Stimulated activated CD4-positive, alpha-beta T cell treated with anti-CD3 and anti-CD28 coated beads, TNF-alpha, amount 100 ng/mL, for 24 hours (primary cell): ENCODE measurements at places on chromosomes 1 and 21.
A peak's percentile ranks its signal among the peaks of the same experiment; 100 is the strongest.

DNA sequence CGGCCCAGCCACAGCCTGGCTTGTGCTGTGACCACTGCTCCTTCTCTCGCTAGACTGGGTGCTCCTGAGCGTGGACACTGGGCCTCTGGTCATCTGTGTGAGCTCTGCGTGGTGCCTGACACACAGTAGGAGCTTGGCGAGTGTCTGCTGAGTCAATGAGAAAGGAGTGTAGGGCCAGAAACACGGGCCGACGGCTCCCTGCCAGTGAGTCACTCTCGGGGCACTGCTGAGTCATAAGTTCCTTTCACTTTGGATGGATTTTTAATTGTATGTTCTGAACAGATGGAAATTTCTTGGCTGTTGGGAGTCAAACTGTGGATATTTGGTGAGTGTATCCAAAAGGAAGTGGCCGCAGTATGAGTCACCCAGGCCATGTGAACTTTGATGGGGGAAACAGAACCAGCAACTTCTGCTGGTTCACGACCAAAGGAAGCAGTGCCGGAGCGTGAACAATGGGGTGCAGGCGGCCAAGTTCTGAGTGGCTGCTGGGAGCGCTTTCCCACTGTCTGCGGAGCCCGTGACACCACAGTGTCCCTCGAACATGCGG, 41.0 kb upstream of the COL18A1 start:
- DNase-seq, result peak; percentile 11

DNA sequence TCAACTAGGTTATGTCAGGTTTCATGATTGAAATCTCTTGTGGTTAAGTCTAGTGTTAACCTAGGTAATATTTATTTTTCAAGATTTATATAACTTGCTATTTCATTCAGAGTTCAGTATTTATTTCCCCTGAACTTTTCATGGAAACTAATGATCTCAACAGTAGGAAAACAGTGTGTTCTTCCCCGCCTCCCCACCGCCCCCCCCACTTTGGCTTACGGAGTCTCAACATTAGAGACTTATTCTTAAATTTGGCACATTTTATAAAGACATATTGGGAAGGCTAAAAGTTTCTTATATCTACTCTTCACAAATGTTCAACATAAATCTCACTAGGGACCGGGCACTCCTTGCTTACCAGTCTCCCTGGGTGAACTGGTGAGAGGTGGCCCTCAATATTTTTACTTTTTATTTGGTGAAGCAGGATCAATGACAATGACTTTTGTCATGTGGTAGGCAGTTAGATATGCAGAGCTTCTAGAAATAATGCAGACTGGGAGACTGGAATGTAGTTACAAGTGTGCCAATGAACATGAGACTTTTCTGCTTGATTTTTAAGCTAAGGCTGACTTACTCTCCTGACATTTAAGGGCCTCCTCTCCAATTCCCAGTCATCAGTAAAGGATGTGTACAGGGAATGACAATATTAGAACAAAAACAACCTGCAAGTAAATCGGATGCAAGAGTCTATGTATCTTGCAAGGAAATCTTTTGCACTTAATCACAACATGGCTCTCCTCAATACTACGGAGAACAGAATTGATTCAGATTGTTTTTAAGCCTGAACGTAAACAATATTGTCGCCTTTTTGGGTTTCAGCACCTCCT, 1.7 kb upstream of the MAN1A2 start:
- DNase-seq, result no peak

- no peak for DNase-seq
Measured at GRCh38 chr1:23931491-23931880, 18.3 kb upstream of the CNR2 start.

DNA sequence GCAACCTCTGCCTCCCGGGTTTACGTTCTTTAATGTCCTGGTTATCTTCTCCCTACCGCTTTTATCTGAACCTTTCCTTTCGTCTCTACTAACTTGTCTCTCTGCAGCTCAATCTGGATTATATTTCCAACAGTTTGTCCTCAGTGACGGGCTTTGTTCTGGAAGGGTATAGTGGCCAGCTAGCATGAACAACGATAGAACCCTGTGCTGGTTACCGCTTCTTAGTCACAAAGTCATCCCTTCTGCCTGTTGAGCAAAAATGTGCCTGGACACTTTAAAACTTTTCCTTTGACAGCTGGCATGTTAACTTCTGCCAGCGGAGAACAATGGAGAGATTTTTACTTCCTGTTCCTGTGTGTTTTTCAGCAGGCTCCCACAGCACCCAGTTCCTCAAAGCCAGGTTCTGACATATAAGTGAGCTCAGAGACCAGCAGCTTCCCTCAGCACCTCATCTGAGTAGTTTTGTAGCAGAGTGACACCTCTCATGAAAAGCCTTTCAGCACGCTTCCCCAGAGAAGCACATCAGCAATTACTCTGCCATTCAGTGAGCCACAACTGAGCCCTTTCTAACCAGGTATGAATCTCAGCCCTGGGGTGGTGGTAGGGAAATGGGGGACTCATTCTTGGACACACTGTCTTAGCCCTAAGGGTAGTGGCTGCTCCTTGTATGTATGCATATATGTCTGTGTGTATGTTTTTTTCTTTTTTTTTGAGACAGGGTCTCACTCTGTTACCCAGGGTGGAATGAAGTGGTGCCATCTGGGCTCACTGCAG, 23.6 kb upstream of the CCDC17 start:
- no peak for DNase-seq

DNA sequence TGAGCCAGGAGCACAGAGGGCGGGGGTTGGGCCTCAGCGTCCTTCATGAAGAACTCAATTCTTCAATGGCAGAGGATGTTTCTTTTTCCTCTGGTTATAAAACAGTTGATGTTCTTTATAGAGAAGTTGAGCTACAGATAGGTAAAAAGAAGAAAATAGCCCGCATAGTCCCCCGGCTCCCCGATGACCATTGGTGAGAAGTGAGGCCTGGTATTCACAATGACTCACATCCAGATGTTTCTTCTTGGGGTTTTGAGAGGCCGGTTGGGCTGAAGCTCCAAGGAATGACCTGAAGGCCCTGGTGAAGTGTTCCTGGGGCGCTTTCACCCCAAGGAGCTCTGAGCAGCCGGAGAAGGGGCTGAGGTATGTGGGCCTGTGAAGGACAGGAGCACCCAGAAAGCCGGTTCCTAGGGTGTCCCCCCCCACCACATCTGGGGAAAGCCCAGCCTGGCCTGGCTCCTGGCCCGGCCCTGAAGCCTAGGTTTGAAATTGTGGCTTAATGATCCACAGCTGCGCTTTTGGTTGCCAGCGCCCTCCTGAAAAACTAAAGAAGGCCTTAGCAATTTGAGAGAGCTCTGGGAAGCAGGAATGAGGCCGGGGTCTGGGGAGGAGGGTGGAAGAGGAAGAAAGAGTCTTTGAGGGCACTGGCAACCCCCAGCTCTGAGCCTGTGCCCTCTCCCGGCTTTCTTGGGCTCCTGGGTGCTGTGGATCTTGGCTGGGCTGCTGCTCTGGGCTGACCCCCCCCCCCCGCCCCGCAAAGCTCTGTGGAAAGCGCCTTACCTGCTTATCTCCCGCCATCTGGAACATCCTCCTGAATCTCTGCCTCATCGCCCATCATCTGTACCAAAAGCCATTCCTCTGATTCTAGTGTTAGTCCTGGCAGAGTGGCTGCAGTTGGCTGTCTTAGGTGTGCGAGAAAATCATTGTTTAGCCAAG, 444.7 kb downstream of the CAMTA1 start:
- DNase-seq, result no peak

- peak; percentile 17 for DNase-seq
Measured at GRCh38 chr1:198937231-198938031, 298.6 kb downstream of the PTPRC start.

GRCh38 chr21:42309753-42310213, 5.4 kb downstream of the TFF3 start:
- DNase-seq, result peak; percentile 70

DNA sequence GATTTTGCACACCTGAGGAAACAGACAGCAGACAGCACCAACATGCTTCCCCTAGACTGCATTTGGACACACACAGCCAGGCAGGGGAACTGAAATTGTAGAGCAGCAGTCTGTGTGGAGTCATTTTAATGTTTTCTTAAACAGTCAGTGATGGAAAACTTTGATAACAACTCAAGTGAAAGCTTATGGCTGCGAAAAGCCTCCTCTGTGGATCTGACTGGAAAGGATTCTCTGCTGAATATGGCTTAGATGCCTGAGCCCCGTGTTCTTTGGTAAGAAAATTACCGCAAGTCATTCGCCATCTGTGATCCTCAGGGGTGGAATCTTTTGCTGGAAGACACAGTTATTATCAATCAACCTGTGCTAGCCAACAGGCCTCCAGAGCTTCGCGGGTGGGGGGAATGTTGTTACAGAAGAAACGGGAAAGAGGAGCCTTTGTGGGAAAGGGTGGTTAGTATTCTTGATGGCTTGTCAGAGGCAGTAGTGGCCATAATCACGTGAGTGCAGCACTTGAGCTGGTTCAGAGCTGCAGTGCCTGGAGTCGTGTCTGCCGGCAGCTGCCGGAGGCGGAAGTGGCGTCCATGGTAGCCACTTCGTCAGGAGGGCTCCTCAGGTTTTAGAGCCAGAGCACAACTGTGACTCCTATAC, 204.7 kb downstream of the ST6GALNAC3 start:
- DNase-seq, result no peak

DNA sequence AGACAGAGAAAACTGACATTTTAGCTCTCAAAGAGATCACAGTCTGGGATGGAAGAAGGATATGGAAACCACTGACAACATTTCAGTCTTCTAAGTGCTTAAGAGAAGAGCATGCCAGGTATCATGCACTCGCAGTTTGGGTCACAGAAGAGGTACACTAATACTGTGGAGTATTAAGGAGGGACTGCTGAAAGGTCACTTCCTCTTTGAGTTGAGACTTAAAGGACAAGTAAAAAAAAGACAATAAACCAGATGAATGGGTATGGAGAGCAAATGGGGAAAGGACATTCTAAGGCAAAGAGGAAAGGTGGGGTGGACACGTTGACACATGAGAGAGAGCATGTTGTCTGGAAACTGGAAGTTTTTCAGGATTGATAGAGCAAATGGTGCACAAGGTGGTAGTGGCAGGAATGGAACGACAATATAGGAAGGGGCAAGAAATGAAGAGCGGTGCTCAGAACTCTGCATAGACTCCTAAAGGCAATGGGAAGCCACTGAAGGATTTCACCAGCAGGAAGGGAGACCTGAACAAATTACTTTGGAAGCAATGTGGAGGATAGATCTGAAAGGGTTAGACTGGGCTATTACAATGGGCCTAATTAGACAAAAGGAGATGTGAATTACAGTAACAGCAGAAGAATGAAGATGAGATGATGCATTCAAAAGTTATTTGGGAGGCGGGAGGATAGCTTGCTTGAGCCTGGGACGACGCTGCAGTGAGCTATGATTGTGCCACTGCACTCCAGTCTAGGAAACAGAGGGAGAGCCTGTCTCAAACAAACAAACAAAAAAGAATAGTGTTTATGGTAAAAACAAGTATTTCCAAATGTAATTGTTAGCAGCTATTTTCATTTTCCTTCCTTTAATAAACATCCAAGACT, 11.1 kb downstream of the DIPK1A start:
- no peak for DNase-seq

DNA sequence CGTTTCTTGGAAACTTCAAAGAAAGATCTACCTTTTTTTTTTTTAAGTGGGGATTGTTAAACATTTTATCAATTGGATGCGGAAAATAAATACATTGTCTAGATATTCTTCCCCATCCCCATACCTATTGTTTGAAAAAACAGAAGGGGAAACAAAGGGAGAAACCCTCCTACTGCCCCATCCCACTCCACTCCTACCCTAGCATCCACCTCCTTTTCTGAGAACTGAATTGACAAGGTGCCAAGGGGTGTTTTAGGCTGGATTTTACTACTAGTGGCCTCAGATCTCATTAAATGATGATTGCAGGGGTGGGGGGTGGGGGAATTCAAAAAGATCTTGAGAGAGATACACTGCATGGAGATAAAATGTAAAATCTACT, 2.6 kb downstream of the EDARADD start:
- no peak for DNase-seq

DNA sequence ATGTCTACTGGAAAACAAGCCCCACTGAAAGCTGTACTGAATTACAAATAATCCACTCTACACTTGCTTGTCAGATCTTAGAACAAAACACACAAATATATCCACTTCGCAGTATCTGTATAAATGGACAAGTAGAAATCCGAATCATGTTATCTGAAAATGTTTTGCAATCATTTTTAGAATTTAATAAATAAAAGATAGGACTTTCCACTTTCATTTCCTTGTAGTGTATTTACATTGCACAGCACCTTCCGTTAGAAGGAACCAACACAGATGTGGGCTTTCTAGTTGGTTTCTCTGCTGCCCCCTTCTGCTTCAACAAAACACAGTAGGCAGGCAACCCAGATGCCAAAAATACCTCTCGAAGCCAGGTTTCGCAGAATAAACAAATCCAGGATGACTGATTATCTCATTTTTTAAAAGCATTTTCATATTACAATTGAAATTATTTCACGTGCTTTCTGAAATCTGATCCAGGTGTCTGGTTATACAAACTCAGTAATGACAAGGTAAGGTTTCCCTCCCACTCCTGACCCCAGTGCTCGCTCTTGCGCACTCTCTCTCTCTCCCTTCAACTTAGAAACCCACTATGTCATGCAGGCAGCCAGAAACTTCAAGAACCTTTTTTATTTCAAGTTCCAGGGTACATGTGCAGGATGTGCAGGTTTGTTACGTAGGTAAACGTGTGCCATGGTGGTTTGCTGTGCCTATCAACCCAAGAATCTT, 389.9 kb downstream of the SMYD3 start:
- peak; percentile 4 for DNase-seq

DNA sequence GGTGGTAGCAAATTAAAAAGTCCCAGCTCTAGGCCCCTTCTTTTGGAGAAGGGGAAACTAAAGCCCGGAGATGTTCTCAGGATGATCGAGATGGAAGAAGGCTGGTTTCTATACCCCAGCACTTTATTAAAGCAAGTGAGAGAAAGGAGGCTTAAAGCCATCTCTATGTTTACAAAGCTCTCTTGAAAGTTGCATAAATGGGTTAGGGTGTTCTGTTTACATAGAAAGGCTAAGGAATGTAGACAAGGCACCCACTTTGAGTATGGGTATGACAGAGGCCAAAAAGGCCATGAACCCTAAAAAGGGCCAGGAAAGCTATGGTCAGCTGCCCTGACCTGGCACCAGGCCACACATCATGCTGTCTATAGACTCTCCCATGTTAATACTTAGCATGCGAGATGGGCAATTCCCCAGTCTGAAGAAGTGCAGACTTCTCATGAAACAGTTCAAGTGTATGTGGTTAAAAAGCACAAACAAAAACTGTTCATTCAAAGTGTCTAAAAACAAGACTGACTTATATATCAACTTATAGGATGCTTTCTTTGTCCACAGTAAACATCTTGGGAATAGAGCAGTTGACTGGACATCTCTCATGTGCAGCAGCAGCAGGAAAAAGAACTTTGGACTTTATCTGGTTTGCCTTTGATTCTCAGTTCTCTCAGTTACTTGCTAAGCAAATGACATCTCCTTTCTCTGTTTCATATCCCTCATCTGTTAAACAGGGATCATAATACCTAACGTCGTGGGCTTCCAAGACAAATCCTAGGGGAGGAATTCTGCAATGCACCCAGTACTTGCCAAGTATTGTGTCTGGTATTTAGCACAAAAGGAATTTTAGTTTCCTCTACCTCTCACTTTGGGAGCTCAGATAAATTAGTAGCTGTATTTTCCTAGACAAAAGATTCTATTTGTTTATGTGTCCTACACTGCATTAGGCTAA, 521.6 kb downstream of the PLPP3 start:
- no peak for DNase-seq

- no peak for DNase-seq
Measured at GRCh38 chr1:112712701-112713128, 2.4 kb downstream of the PPM1J start.
